Gastrocnemius medialis (tissue), 4 donors: ENCODE measurements at places on chromosomes 4 and X. TPM values are rescaled to one million over a fixed set of nuclear protein-coding genes. Genes with fewer than 3 reads are reported as not detected.

DNA sequence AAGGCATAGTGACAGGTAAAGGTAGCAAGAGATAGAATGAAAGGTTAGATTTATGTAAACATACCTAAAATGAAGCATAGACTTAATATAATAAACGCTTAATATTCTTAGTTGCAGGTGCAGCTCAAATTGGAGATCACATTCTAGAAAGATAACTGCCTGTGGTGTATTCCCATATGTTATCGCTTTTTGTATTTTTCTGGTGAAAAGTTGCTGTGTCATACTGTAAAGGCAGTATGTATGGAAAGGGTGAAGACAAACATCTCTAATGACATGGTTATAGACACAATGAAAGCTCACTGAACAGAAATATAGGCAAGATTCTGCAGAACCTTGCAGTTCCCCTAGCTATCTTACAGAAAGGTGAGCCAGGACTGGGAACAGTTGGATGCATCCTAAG, 240.3 kb downstream of the DCLK2 start:
- no peaks in the 10 kb centered on the region for H3K36me3 ChIP-seq
- no peak for DNase-seq
- H3K27ac ChIP-seq = no peak overlapping the region
- H3K27me3 ChIP-seq = no peaks in the 10 kb centered on the region
- no peaks in the 10 kb centered on the region for H3K4me1 ChIP-seq

DNA sequence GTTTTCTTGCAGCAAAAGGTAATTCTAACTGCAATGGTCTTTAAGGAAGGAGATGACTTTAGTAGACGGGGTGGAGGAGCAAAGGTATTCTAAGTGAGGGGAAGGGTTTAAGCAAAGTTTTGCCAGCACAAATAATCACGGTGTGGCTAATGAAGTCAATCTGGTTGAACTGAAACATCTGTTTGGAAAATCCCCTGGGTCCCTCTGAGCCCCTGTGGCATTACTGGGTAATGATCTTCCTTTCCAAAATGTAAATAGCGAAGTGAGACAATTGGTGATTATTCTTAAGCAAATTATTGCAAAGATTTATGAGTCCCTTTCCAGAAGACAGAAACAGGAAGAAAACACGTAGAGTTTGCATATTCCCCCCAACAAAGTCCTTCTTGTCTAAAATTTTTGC, 47.2 kb downstream of the FGFBP1 start:
- no peaks in the 10 kb centered on the region for H3K36me3 ChIP-seq
- H3K4me1 ChIP-seq = no peaks in the 10 kb centered on the region
- H3K4me3 ChIP-seq = no peak overlapping the region
- H3K27ac ChIP-seq = no peak overlapping the region

- H3K36me3 ChIP-seq = no peaks in the 10 kb centered on the region
- DNase-seq = no peak
- no peak overlapping the region for H3K4me3 ChIP-seq
- no peaks in the 10 kb centered on the region for H3K27me3 ChIP-seq
- no peaks in the 10 kb centered on the region for H3K4me1 ChIP-seq
- no peak overlapping the region for H3K27ac ChIP-seq
Measured at GRCh38 chrX:55056820-55057674, 17.8 kb upstream of the PAGE2B start.

GRCh38 chrX:2665387-2666304, 25.4 kb upstream of the CD99 start:
- no peak overlapping the region for H3K27ac ChIP-seq
- no peaks in the 10 kb centered on the region for H3K27me3 ChIP-seq
- no peaks in the 10 kb centered on the region for H3K4me1 ChIP-seq
- no peaks in the 10 kb centered on the region for H3K36me3 ChIP-seq
- no peak for DNase-seq

- H3K27ac ChIP-seq = no peak overlapping the region
- H3K4me3 ChIP-seq = no peak overlapping the region
- no peaks in the 10 kb centered on the region for H3K27me3 ChIP-seq
- DNase-seq = no peak
Measured at GRCh38 chr4:132333724-132334047, 815.4 kb upstream of the PCDH10 start.

DNA sequence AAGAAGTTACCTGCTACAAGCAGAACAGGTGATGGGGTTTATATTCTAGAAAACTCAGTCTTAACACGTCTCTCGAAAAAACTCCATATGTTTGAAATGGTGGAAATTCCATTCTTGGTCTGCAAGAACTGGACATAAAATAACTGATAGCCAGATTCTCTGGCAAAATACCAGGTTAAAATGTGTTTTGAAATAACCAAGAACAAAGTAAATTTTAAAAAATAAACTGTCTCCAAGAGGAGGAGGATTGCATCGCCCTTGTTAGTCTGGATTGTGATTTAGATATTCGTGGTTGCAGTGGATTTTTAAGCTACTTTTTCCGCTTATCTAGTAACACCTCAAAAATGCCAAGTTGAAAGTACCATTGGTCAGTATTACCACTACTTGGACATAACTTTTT, 40.8 kb downstream of the CENPU start:
- H3K27me3 ChIP-seq = no peaks in the 10 kb centered on the region
- H3K27ac ChIP-seq = no peak overlapping the region
- no peaks in the 10 kb centered on the region for H3K4me1 ChIP-seq
- no peak overlapping the region for H3K4me3 ChIP-seq

DNA sequence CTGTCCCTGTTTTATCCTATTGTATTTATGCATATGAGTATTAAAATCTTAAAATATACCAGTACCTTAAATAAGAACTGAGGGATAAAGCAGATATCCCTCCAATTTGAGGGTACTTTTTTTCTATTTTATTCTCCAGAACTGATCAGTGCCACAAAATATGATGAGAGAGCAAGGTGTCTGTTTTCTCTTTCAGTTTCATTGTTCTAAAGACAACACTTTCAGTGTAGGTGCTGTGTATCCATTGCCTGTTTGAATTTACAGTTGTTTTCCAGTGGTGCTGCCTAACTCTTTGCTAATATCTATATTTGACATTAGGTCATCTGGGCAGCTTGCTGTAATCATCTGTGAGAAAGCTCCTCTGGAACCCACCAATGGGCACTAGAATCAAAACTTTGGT, 394.7 kb downstream of the IL1RAPL1 start:
- H3K27me3 ChIP-seq = no peaks in the 10 kb centered on the region
- H3K36me3 ChIP-seq = no peaks in the 10 kb centered on the region
- no peak overlapping the region for H3K4me3 ChIP-seq
- H3K4me1 ChIP-seq = no peaks in the 10 kb centered on the region

DNA sequence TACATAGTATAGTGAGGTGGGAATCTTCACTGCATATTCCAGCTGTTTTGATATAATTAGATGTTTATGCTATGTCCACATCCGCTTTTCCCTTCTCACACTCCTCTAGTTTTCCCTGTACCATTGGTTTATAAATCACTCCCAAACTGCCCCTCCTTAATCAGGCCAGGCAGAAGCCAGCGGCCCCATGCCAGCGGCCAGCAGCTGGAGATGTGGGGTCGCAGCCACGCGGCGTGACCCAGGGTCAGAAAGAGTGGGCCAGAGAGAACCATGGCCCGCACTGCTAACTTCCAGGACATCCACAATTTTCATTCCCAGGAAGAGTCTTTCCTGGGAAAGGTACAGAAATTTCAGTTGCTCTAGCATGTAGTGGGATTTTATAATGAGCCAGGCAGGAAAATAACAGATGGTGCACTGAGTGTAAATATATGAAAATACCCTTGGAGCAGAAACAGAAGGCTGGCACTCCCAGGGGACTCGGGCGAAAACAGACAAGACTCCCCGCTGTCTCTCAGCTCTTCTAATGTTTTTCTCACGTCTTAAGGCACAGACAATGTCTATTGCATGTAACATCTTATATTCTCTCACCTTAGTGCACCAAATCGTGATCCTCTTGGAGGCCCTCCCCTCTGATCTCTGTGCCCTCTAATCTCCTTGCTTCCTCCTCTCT, 145.9 kb upstream of the ZFP42 start:
- H3K36me3 ChIP-seq = no peaks in the 10 kb centered on the region
- no peak for DNase-seq
- H3K4me3 ChIP-seq = no peak overlapping the region
- no peaks in the 10 kb centered on the region for H3K4me1 ChIP-seq
- H3K27ac ChIP-seq = no peak overlapping the region
- H3K27me3 ChIP-seq = no peaks in the 10 kb centered on the region

DNA sequence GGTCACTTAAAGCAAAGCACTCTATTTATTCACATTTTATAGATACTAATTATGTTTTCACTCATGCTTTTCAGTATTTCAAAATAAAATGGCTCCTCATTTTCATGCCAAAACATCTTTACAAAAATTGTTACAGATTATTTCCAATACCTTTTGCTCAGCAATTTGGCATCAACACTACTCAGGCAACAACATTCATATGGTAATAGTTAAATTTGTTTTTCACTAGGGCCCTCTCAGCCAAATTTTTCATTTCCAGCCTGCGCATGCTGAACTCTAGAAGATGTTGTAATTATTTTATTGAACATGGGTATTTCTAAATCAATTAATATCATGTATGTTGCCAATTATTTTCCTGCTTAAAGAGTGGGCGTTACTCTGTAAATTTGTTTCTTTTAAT, 225.6 kb downstream of the ANTXR2 start:
- H3K36me3 ChIP-seq = no peaks in the 10 kb centered on the region
- H3K4me1 ChIP-seq = no peaks in the 10 kb centered on the region
- H3K27ac ChIP-seq = no peak overlapping the region
- no peak for DNase-seq

DNA sequence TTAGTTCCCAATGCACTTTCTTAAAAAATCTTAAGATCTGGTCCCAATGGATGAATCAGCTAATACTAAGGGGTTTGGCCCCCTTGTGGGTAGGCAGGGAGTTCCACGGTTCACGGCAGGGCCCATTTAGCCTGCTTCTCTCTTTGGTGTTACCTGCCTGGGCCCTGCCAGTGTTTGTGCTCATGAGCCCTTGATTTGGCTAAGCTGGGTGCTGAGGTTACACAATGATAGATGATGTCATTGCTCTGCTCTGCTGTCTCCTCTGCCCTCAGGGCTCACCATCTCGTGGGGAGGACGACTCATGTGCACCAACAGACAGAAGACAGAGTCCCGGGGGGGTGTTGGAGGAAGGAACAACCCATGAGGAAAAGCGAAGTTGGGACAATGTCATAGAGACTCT, 24.4 kb downstream of the RTL5 start:
- no peaks in the 10 kb centered on the region for H3K4me1 ChIP-seq
- H3K4me3 ChIP-seq = no peak overlapping the region
- H3K27me3 ChIP-seq = no peaks in the 10 kb centered on the region
- no peak overlapping the region for H3K27ac ChIP-seq
- no peak for DNase-seq

GRCh38 chr4:152038238-152038637, 277.4 kb upstream of the GATB start:
- H3K4me3 ChIP-seq = no peak overlapping the region
- peak overlapping the region; percentile 84 for H3K27ac ChIP-seq
- H3K27me3 ChIP-seq = no peaks in the 10 kb centered on the region
- no peak for DNase-seq
- H3K36me3 ChIP-seq = no peaks in the 10 kb centered on the region

GRCh38 chrX:104921584-104922205, 298.8 kb downstream of the TEX13A start:
- H3K27ac ChIP-seq = no peak overlapping the region
- DNase-seq = no peak
- H3K4me1 ChIP-seq = no peaks in the 10 kb centered on the region
- H3K4me3 ChIP-seq = no peak overlapping the region
- no peaks in the 10 kb centered on the region for H3K27me3 ChIP-seq

DNA sequence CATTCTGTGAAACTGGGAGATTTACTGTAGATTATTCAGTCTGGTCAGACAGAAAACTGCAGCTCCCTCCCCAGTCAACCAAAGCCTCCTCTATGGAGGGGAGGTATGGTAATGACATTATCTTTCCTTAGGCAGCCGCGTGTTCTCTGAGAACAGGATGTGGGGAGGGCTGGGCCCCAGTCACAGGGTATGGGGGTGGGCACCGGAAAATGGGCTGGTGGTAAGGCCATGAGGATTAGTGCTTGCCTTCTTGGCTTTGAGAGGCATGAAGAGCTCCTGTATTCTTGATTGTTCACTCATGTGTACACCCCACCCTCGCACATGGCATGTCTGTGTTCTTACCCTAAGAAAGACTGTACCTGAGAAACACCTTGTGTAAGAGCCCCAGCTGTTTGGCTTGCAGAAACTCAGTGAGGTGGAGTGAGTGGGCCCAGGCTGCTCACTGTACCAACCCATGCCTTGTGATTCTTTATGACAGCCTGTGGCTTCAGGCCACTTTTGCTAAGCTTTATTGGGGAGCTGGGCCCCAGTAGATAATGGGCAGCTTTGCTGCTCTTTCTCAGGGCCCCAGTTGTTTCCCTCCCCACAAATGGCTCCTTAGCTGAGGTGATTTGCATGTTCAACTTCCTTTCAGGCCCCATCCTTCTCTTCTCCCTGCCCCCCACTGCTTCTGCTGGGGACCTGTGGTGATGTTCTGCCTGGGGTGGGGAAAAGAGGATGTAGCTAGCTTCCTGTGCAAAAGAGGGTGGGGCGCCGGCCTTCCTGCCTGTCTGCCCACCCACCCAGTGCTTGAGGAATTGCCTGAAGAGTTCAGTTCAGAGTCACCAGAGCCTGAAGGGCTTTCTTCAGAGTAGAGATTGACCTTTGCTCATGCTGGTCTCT, 30.7 kb downstream of the MSN start:
- no peaks in the 10 kb centered on the region for H3K27me3 ChIP-seq
- H3K4me3 ChIP-seq = no peak overlapping the region
- H3K36me3 ChIP-seq = no peaks in the 10 kb centered on the region
- H3K4me1 ChIP-seq = peaks cover 29% of the 10 kb centered on the region
- DNase-seq = no peak
- peak overlapping the region; percentile 61 for H3K27ac ChIP-seq

DNA sequence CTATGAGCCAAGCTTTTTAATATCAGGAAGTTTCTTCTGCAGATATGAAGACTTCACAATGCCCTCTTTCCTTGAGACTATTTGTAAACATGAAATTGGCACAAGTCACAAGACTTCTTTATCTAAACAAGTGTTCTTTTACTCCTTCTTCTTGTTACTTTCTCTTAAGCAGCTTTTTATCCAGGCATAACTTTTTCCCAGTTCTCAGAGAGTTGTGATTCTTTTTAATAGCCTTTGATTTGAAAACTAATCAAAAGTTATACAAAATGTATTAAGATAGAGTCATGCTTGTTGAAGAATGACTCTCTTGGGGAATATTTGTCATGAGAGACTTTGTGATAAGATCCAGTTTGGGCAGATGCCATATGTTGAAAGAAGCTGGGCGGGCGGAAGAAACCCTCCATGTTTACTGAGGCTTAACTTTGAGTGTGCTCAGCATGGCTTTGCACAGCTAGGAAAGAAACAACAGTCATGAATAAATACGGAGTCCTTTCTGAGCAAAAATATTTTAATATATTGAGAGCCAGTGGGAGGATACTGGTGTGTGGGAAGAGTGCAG, 39.3 kb downstream of the SYTL5 start:
- no peak overlapping the region for H3K4me3 ChIP-seq
- no peaks in the 10 kb centered on the region for H3K36me3 ChIP-seq
- DNase-seq = no peak
- H3K27me3 ChIP-seq = no peaks in the 10 kb centered on the region
- H3K4me1 ChIP-seq = no peaks in the 10 kb centered on the region

CTAG1B gene
- total RNA-seq = not detected

PPEF2 gene
- total RNA-seq = not detected
